ENCODE measurements at places on chromosomes 1 and 21.

GRCh38 chr1:31429583-31429982 lies 16.6 kb downstream of the SERINC2 start:
- no peak for DNase-seq

GRCh38 chr1:239437822-239438221 lies 51.5 kb downstream of the CHRM3 start:
- no peak for DNase-seq

DNA sequence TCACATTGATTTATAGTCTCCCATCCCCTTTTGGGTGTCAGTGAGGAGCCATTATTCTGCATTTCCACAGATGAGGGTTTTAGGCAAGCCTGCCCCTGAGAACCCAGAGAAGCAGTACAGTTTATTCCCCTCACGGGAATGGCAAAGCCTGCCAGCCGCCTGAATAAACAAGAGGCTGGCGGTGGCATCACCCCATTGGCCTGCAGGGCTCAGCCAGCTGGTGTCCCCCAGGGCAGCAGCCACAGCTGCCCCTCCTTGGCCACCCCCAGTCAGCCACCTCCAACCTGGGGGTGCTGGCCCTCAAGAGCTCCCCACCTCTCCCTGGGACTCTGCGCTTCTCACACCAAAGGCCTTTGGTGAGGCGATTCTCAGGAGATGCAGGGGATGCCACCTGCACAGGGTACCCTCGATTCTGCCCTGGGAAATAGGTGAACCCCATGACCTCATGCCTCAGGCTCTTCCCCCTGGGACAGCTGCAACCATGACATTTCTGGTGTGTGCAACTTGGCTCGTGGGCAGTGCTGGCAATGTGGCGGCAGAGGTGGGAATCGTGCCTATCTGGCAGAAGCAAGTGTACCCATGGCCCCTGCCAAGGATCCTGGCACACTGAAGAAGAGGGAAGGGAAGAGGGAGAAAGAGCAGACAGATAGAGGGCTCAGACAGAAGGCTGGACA lies 14.0 kb downstream of the OLFML2B start:
- no peak for DNase-seq

DNA sequence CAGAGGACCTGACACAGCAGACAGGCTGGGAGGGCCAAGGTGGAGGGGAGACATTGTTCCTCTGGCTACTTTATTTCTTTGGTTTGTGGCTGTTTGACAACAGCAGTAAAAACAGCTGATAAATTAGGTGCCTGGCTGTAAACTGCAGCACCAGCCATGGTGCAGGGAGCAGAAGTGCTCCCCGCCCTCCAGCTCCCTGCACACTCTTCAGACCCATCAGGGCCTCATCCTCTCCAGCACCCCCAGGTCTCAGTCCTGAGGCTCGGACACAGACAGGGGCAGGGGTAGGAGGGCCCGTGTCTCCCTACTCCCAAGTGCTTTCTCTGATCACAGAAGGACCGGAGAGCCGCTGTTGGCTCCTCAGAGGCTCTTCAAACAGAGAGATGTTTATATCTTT lies 17.7 kb upstream of the LRRN2 start:
- no peak for DNase-seq

DNA sequence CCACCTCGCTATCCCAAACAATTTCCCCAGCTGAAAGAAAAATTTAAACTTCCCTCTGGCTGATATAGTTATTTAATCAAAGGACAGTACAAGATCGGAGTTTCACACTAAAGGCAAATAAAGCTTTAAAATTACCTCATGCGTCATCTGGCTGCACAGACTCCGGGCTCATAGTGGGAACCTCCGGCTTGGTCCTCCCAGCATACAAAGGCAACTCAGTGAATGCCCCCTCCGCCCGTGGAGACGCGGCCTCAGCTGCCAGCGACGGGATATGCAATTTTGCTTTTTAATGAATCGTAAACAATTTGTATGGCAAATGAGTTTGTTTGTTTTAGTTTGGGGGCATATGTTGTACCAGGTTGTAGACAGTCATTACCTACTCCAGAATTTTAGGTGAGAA lies 214.6 kb upstream of the NFIA start:
- no peak for DNase-seq

DNA sequence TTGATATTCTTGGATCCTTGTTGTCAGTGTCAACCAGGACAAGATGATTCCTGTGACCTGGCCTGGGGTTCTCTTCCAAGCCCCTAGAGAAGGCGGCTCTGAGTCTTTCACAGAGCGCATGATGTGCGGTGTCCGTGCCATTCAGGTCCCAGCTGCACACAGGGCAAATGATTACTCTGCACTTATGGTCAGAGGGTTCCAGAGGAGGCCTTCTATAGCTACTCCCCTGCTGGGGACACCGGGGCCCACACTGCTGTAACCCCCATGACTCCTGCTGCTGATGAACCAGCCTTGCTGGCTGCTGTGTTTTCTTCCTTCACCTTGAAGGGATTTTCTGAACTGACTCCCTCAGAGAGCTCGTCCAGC lies 1.5 kb downstream of the PTGFRN start:
- DNase-seq, result no peak

GRCh38 chr1:228972576-228972975 lies 237.3 kb downstream of the RHOU start:
- DNase-seq, result peak; percentile 66

- DNase-seq, result no peak
Observed at GRCh38 chr1:102800406-102800805, 307.9 kb downstream of the COL11A1 start.

- no peak for DNase-seq
Observed at GRCh38 chr1:47179988-47180563, 9.8 kb downstream of the PDZK1IP1 start.

DNA sequence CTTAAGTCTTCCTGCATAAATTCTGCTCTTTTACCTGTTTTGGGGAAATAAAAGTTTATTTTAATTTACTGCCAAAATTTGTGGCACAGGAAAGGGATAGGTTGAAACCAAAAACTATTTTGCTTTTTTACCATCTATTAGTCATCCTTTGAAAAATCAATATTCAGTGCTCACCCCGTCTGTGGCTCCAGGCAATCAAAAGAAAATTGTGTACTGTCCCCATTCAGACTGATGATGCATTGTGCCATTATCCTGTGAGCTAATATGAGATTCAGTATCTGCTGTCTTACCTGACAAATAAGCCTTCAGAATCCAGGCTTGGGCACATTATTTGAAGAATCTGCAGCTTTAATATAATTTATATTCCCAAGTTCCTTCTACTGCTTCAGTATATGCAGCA lies 650.7 kb downstream of the KIF26B start:
- no peak for DNase-seq

DNA sequence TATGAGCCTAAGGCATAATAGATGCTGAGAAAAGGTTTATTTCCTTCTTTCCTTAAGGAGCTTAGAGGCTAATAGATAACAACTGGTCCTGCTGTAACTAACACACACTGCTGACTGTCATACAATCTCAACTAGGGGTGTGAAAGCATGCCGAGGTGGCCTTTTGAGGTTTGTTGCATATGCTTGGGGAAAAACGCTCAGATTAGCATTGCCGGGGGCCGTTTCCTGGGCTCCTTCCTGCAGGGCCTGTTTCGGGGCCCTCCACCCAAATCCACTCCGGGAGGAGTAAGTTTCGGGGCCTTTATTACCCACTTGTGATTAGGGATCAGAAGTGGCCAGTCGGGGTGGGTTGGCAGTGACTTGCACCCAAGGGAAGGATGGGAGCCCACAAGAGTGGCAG lies 27.2 kb upstream of the RCSD1 start:
- DNase-seq, result no peak

DNA sequence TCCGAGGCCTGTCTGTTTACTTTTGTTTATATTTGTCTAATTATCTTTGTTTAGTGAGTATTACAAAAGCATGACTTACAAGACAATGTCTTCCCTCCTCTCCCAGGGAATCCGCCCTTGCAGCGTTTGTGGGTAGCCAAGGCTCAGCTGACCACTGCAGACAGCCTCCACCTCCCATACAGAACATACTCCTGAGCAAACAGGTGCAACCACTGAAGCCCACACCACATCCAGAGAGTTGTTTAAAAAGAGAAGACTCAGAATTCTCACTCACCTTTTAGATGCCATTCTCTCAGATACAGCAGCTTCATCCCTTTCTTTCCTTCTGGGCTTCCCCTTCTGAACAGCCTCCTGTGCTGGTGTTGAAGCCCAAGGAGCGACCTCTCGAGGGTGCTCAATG lies 103.5 kb upstream of the TMPRSS2 start:
- no peak for DNase-seq

- no peak for DNase-seq
Observed at GRCh38 chr1:152444045-152444444, 30.0 kb upstream of the CRNN start.

DNA sequence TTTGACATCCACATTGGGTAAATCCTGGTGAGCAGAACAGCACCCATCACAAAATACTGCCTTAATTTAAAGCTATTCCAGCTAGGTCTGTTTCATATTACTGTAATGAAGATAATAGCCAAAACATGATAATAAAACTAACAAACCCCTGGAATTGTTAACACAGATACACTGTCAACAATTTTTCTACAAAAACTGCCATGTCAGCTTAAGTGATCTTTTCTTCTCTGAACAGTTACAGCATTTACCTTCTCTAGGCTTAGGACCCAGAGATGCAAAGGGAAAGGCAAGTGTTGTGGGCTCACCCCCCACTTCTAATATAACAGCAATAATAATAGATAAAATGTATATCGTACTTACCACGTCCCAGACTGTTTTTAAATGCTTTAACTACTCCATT lies 92.1 kb downstream of the SMYD3 start:
- DNase-seq, result no peak

- DNase-seq, result peak; percentile 35
Observed at GRCh38 chr1:221435504-221435904, 306.4 kb downstream of the DUSP10 start.

DNA sequence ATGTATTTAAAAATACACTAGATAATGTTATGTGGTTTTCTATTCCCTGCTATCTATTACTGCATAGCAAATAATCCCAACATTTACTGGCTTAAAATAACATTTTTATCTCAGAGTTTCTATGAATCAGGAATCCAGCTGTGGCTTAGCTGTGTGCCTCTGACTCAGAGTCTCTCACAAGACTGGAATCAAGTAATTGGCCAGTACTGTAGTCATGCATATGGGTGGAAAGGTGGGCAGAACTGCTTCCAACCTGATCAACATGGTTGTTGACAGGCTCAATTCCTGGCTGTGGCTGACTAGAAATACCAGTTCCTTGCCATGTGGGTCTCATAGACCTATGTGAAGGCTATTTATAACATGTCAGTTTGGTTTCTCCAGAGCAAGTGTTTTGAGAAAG lies 131.8 kb downstream of the PDE4B start:
- peak; percentile 14 for DNase-seq

GRCh38 chr1:10515976-10516750 lies 41.4 kb downstream of the PEX14 start:
- DNase-seq, result peak; percentile 39

DNA sequence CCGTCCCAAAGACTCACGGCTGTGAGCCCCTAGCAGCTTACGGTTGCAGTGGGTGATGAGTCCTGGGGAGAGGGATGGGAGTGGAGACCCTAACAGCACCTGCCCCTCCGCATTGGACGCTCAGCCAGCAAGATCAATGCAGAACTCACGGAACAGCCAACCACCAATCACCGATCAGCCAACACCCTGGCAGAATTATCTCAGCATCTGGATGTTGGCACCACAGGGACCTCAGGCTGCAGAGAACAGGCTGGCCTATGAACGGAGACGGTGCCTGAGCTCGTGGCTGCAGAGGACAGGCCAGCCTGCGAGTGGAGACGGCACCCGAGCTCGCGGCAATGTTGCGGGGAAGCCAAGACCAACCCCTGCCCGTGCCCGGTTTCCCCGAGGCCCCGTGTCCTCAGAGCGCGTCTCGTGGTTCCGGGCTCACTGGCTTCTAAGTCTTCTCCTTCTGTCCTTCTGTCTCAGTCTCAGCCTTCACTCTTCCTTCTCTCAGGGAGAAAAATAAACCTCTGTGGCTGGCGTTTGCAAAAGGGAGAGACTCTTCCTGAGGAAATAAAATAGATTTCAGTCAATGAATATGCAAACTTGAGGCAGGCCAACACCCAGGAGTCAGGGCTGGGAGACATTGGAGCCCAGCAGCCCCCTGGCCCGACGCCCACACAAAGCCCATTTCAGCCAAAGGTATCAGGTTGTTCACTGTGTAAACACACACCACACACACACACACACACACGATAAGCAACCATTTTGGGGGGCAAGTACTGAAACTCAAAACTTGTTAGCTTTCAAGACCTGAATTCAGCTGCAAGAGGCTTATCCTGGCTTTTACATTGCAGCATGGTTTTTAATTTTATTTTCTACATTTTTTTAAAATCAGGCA lies 67.8 kb downstream of the SIK1 start:
- DNase-seq, result no peak

- peak; percentile 60 for DNase-seq
Observed at GRCh38 chr1:183841950-183842794, 37.3 kb downstream of the RGL1 start.

- no peak for DNase-seq
Observed at GRCh38 chr21:43267391-43268085, 98.7 kb downstream of the CRYAA start.

DNA sequence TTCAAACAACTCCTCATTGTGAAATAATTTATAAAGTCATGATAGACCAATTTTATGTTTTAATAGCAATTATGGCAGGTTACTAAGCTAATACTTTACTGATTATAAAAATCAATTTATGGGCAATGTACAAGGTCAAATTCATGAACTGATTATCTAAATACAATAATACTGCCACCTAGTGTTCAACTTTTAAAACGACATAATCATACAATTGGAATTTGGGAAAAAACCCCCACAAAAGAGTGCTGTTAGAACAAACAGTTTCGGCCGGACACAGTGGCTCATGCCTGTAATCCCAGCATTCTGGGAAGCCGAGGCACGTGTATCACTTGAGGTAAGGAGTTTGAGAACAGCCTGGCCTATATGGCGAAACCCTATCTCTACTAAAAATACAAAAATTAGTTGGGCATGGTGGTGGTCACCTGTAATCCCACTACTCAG lies 14.0 kb downstream of the GTF2B start:
- DNase-seq, result no peak

GRCh38 chr1:209547626-209548025 lies 35.9 kb upstream of the CAMK1G start:
- DNase-seq, result no peak

- DNase-seq, result no peak
Observed at GRCh38 chr1:82110366-82111254, 309.9 kb downstream of the ADGRL2 start.

DNA sequence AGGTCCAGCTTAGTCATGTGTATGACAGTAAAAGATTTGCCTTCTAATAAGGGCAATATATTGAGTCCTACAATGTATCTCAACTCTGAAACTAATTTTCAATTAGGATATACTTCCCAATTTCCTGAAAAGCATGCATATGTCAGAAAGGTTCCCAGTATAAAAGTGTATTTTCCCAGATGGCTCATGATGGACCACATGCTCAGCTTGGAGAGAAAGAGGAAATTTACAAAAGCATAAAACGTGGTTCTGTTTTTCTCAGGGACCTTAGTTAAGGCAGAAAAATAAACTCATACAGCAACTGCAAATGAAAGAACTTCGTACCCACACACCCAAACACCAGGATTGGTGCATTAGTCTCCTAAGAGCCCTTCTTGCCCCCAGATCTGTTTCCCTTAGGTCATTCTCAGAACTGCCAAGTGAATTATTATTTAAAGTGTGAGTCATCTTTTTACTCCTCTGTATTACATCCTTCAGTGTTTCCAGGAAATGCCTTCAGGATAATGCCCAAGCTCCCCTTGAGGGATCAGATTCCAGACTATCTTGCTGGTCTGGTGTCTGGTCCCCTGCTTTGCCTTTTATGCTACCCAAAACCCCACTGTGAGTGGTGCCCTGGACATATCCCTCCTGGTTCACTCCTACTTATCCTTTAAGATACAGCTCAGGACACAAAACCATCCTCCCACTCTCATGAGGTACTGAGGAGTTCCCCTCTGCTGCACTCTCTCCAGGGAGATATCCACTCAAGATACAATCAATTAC lies 57.4 kb downstream of the SSX2IP start:
- no peak for DNase-seq

- DNase-seq, result no peak
Observed at GRCh38 chr1:35181790-35182455, 11.0 kb downstream of the SFPQ start.

Measured in suppressor macrophage (primary cell).